ENCODE measurements at places on chromosomes 2 and 18. TPM values are rescaled to one million over a fixed set of nuclear protein-coding genes. Genes with fewer than 3 reads are reported as not detected.

- no peak for DNase-seq
These were observed 181.6 kb downstream of the XIRP2 start for GRCh38 chr2:167069855-167070254.

DNA sequence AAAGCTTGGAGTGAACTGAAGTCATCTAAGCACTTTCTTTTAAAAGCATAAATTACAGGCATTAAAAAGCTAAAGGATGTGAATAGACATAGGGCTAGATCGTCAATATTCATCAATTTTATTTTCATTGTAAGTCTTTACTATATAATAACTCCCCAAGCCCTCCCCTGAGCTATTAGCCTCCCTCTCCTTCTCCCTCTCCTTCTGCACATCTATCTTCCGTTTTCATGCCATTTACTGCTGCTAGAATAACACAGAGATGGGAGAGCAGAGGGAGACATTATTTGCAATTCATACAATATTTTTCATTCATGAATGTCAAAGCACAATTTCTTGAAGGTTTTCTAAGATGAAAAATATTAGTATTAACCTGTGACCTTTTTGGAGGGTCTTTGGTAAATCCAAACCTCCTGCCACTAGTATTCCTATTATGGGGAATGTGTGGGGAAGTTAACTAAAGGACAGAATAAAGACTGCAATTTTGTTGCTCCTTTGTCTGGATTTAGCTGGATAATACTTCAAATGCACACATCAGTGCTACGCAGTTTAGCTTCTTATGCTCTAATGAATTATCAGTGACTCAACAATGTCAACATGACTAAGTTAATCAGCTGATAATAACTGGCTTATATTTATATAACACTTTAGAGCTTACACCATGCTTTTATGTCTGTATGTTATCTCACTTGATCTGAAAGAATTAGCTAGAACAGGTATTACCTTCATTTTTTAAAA, 28.2 kb upstream of the MFF start:
- no peak for DNase-seq

GRCh38 chr2:10668402-10669012, 21.3 kb downstream of the NOL10 start:
- DNase-seq, result peak; percentile 41

- DNase-seq, result no peak
These were observed 14.4 kb downstream of the HOXD3 start for GRCh38 chr2:176171351-176172006.

- peak; percentile 27 for DNase-seq
These were observed 383.9 kb downstream of the ARHGAP15 start for GRCh38 chr2:143513081-143513480.

DYNAP gene
- polyA plus RNA-seq, result not detected

DNA sequence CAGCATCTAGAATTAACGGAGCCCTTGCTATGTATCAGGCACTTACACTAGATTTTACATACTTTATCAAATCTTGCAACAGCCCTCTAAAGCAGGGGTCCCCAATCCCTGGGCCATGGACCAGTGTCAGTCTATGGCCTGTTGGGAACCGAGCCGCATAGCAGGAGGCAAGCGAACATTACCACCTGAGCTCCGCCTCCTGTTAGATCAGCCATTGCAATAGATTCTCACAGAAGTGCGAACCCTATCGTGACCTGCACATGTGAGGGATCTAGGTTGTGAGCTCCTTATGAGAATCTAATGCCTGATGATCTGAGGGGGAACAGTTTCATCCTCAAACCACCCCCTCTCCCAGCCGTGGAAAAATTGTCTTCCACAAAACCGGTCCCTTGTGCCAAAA, 13.4 kb downstream of the DNAJB2 start:
- no peak for DNase-seq

RESP18 gene
- not detected for polyA plus RNA-seq

GRCh38 chr2:174635776-174636404, 38.3 kb upstream of the WIPF1 start:
- no peak for DNase-seq

DNA sequence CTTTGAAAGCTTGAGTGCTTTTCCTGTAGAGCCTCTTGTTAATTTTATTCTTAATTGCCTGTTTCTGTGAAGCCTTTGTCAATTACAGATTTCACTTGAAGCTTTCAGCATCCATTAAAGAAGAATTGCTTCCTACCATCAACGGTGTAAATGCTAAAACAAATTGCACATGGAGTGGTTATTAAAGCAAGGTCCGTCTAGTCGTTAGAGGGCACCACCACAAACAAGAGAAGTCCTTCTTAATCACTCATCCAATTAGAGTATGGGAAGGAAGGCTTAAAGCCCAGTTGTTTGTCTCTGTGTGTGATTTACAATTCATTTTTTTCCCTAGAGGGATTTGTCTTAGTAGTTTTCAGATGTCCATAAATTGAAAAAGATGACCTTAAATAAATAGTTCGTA, 1.6 kb downstream of the KCNJ3 start:
- no peak for DNase-seq

DNA sequence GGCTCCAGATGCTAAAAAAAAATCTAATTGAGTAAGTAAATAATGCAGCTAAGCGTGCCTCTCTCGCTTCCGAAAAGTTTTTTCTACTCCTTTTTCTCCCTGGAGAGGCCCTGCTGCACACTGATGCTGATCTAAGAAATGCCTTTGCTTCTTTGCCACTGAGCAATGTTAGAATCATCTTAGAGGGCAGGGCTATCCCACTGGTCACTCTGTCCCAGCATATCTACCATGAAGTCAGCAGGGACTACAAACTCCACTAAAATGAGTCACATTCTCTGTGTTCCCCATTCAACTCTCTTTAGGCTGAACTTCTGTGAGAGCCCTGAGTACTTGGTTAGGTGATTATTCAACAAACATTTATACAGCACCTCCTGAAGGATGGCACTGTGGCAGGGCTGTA, 127.6 kb upstream of the LYPD1 start:
- no peak for DNase-seq

CTIF gene
- 47.2 TPM for polyA plus RNA-seq

GRCh38 chr2:120734930-120735651, 577 bp upstream of the GLI2 start:
- DNase-seq, result peak; percentile 66

DNA sequence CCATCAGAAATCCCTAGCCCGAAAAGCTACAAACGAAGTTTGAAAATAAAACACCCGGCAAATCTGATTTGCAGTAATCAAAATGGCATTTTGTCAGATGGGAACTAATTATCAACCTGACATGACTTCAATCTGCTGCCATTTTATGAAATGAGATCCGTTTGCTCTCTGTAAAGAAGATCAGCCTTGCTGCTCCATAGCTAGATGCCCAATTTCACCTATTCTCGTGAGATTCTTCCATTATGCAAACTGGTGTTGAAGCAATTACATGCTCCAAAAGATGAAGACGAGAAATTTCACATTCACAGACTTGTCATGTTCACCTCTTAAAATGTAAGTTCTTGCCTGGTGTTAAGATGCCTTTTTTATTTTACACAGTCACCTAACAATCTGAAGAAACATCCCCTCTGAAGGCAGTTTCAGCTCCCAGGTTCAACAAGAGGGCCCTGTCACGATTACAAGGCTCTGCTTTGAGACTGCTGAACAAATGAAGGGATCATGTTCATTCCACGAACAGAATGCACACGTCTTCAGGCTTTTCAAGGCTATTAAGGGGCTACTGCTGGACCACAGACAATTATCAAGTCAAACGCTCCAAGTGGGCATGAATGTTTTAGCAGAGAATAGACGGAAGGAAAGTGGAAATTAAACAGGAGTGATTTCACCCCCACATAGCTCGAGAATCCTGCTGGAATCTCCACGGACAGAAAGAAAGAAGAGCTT, 172.6 kb upstream of the PID1 start:
- no peak for DNase-seq

DNA sequence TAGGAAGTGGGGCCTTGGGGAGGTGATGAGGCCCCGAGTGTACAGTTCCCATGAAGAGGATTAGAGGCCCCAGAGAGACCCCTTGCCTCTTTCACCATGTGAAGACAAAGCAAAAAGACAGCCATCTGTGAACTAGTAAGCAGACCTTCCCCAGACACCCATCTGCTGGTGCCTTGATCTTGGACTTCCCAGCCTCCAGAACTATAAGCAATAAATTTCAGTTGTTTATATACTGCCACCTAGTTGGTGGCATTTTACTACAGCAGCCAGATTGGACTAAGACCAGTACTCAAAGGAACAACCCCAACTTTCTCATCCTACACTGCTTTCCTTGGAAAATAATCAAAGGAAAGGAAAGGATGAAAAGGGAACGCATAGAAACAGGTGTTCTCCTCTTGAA, 27.9 kb upstream of the CREG2 start:
- DNase-seq, result no peak

DNA sequence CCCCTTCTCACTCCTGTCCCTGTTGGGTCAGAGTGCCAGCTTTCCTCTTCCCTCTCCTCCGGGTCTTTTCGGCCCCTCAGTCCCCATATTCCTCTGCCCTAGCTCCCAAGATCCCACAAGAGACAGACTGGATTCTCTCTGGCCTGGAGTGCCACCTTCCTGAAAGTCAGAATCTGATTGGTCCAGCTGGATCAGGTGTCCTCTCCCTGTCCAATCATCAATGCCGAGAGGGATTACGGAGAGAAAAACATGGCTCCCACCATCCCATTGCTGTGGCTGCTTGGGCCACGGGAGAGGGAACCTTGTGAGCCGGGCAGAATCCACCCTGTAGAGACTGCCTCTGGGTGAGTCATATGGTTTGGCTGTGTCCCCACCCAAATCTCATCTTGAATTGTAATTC, 2.7 kb upstream of the MROH2A start:
- DNase-seq, result no peak

DNA sequence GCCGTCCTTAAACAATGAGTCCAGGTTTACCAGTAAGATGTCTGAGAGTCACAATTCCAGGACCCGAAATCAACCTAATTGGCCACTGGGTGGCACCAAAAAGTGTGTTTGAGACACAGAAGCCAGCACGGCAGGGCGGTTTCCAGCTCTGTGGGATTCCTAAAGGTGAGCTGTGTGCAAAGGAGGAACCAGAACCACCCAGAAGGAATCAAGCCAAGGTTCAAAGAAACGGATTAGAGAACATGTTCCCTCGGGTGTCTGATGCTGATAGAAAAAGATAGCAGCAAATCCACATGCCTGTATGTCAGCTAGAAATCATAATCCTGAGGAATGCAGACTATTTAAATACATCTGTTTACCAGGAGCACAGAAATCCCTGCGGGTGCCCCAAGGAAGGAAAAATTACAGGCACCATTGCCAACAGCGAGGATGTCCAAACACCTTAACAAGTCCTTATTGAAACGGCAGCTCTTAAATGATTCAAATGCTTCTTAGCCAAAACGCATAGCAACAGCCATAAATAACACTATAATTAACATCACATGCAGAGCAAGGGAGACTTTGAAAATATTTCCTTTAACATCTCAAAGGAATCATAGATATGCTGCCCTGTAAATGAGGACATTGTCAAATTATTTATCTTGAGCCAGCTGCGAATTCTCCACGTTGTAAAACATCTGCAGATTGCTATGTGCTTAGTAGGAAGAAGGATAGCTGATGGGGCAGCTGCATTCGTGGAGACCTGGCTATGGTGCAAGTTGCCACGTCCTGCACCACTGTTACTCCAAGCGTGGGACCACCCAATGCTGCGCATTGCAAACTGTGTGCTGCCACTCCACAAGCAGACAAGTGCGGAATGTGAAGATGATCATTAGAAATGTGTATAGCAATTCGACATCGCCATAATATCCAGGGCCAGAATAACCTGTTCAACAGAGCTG, 318.7 kb upstream of the NCKAP5 start:
- peak; percentile 65 for DNase-seq

GRCh38 chr2:194003911-194004310, 1653.1 kb upstream of the SLC39A10 start:
- no peak for DNase-seq

DNA sequence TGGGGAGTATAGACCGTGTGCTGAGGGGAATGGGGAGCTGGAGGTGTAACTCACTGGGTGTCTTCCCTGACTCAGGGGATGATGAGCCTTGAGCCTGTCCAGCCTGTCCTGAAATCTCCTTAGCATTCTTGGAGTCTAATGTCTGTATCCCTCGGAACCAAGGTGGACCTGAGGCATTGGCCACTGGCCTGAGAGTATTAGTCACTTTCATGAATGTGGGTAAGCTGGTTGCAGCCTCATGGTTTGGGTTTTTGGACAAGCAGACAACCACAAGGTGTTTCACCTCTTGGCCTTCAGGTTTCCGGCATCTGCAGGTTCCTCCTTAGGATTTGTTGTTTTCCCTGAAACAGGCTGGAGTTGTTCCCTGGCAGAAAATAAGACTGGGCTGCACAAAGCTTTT, 63.2 kb downstream of the PRKCE start:
- no peak for DNase-seq

GRCh38 chr2:81235601-81236000, 931.0 kb upstream of the LRRTM1 start:
- no peak for DNase-seq

GRCh38 chr2:236161531-236161930, 6.7 kb downstream of the GBX2 start:
- DNase-seq, result no peak

GRCh38 chr18:11544060-11544633, 65.2 kb upstream of the SLC35G4 start:
- DNase-seq, result no peak

DNA sequence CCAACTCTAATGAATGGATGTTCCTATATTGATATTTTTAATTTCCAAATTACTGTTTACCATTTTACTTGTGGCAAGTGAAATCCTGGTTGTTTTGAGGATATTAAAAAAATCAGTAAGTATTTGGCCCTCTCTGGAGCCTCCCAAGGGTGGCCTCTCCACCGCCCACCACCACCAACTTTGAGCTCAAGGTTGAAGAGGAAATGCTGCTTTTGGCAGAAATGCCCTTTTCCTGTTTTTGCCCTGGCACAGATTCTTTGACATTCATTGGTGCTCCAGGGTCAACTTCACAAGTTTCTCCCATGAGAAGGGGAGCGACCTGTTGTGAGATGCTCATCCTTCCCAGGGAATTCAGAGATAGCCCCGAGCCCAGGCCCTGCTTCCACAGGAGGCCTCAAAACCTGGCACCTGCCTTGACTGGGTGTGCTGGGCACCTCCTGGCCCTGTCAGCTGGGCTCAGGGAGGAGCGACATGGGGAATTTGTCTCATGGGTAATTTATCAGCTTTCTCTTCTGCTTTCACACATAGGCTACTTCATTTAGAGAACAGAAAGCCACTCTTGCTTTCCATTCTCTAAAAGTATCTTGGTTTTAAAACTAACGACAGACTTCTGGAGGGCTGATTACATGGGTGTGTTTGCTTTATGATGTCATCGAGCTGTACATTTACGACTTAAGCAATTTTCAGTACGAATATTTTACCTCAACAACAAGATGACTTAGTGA, 6.9 kb downstream of the CD8A start:
- no peak for DNase-seq

Measured in SK-N-SH (cell line).